MCF 10A (cell line): ENCODE measurements at places on chromosomes 3 and 15. TPM values are rescaled to one million over a fixed set of nuclear protein-coding genes. Genes with fewer than 3 reads are reported as not detected.
A peak's percentile ranks its signal among the peaks of the same experiment; 100 is the strongest.

Gene HESX1
- 0.66 and 1.3 TPM in 2 replicates for total RNA-seq

Gene ZNF106
- total RNA-seq: 54.2 and 61.4 TPM in 2 replicates

DNA sequence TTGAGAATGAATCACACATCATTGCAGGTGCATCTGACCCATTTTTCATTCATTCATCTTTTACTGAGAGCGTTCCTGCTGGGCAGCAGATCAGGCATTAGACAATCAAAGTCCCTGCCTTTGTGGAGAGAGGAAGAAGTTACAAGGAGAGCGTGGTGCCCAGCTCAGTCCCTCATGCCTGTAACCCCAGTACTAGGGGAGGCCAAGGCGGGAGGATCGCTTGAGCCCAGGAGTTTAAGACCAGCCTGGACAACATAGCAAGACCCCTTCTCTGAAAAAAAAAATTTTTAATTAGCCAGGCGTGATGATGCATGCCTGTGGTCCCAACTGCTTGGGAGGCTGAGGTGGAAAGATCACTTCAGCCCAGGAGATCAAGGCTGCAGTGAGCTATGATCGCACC lies 35.0 kb upstream of the MEX3B start:
- H3K4me3 ChIP-seq: no peak overlapping the region
- H3K4me1 ChIP-seq: peaks cover 5% of the 10 kb centered on the region
- no peak for DNase-seq
- no peaks in the 10 kb centered on the region for H3K27me3 ChIP-seq
- H3K27ac ChIP-seq: no peak overlapping the region
- peaks cover 6% of the 10 kb centered on the region for H3K36me3 ChIP-seq

GRCh38 chr3:30493911-30494311 lies 112.5 kb upstream of the TGFBR2 start:
- peaks cover 44% of the 10 kb centered on the region for H3K4me1 ChIP-seq
- H3K27ac ChIP-seq: peak overlapping the region; percentile 85
- H3K4me3 ChIP-seq: peak overlapping the region; percentile 21
- H3K36me3 ChIP-seq: no peaks in the 10 kb centered on the region

DNA sequence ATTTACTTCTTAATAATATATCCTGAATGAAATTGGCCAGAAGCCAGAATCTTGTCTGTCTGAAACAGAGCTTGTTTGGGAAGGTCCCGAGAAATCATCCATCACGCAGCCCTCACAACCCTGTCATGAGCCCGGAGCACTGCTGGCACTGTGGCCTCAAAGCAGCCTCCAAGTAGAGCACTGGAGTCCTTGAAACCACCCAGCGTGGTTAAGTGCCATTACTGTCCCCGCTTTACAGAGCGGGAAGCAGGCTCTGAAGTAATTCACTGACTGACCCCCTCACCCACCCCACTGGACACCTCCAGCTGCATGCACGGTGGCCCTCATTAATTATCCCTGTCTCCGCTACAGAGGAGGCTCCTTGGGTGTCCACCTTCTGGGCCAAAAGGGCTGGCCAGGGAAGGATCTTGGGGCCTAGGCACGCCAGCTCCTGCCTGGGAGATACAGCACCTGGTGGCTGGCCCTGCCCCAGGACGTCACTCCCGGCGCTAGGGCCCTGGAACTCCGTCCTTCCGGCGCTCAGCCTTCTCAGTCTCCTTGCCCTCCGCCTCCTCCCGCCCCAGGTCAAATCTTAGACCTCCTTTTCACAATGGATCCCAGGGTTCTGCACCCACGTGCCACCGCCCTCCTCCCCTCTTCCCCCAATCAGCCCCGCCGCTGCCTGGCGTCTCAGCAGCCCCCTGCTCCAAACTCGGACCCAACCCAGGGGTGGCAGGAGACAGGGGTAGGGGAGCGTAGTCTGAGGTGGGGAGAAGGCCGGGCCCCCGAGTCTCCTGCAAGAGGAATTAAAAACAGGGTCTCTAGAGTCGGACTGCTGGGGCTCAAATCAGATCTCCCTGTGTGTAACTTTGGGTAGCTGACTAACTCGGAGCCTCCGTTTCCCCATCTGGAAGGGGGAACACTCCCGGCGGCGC lies 1.1 kb downstream of the TKT start:
- H3K4me1 ChIP-seq: peaks cover 24% of the 10 kb centered on the region
- no peaks in the 10 kb centered on the region for H3K27me3 ChIP-seq
- H3K27ac ChIP-seq: peak overlapping the region; percentile 67
- peak; percentile 85 for DNase-seq
- H3K4me3 ChIP-seq: peak overlapping the region; percentile 95
